ENCODE measurements at places on chromosomes 2 and 18.

DNA sequence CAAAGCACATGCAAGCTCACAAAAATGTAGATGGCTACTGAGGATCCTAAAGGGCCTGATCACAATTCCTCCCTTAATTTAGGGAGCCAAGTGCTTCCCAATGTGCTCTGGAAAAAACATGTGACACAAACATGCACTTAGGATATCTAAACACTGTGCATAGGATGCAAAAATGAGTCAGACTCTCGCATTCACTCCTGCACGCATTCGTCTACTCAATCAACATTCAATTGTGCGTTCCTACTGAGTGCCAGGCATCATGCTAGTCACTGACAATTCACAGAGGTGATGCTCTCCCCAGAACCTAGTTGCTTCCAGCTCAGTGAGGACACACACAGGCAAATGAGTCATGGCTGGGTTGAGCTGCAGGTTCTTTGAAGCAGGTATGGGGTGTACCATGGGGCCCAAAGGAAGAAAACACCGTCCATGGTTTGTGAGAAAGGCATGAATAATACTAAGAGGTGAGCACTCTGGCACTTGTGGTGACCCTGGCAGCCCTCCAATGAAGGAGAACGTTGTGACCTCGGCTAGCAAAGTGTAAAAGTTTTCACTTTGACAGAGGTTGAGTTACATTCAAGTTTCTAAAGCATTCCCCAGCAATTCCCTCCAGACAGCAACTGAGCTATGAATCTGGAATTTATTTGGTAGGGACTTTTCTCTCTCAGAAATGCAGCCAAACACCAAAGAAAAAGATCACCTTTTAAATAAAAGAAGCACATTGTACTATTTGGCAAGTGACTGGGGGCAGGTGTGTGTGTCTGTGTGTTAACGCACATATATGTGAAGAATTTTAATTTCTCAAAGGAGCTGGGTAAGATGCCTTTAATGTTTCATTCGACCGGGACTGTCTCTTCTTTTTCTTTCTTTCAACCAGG is 173.3 kb downstream of the ALPK2 start:
- no peak for DNase-seq

GRCh38 chr2:143939626-143940330 is 580.1 kb downstream of the ZEB2 start:
- no peak for DNase-seq

DNA sequence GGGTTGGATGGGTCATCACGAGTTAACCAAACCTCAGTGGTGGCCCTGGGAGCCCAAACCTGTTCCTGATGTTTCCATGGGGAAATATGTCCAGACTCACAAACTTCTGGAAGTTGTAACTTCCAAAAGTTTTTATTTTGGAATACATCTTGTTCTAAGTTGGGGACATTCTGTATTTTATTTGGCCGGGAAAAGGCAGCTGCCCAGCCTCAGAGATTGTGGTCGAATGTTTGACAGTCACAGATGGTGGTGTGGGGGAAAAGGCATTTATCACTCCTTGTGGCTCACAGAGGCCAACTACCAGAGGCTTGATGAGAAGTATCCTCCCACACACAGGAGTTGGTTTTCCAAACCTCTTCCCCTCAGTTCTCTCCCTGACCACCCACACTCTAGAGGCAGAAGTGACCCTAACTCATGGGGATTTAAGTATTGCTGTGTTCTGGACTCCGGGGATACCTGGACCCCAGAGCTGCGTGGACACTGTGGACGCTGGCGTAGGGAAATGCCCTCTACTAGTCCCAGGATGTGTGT is 124.7 kb upstream of the PPP1CB start:
- DNase-seq, result no peak

- no peak for DNase-seq
Measured at GRCh38 chr18:6401687-6402086, 13.0 kb downstream of the L3MBTL4 start.

- DNase-seq, result no peak
Measured at GRCh38 chr2:12421046-12421445, 295.7 kb upstream of the TRIB2 start.

DNA sequence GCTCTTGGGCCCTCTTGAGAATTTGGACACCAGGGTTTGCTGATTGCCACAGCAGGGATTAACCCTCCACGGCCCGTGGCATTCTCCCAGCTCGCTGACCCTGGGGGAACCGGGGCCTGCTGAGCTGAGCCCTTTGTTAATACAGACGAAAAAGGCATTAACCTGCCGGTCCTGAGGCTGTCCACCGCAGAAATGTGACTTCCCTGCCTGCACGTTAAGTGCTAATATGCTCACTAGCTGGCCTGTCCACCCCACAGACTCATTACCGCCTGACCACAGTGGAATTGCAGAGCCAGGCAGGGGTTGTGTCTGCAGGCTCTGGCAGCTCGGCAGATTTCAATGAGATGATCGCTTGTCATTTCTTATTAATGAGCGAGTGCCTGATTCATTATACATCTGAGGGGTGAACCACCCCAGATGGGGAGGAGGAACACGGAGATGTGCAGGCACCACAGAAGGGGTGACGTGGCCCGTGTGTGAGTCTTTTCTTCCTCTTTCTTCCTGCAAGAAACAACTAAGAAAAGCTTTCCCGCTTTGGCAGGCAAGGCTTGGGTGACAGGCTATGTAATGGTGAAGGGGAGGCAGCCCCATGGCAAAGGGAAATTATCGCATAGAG is 126.0 kb downstream of the GLI2 start:
- DNase-seq, result no peak

DNA sequence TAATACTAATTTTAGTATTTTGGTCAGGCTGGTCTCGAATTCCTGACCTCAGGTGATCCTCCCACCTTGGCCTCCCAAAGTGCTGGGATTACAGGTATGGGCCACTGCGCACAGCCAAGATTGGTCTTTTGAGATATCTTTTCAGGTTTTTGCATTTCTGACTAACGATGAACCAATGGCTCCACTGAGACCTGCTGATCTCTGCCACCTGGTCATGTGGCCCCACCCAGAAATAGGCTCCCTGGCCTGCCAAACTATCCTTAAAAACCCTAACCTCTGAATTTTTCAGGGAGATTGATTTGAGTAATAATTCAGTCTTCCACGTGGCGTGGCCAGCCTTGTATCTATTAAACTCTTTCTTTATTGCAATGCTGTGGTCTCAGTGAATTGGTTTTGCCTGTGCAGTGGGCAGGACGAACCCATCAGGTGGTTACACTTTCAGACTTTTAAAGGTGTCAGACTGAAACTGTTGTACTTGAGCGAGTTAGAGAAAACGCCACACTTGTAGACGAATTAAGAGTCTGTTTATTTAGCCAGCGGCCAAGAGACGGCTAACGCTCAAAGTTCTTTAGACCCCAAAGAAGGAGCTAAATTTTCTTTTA is 85.8 kb upstream of the MSH6 start:
- no peak for DNase-seq

DNA sequence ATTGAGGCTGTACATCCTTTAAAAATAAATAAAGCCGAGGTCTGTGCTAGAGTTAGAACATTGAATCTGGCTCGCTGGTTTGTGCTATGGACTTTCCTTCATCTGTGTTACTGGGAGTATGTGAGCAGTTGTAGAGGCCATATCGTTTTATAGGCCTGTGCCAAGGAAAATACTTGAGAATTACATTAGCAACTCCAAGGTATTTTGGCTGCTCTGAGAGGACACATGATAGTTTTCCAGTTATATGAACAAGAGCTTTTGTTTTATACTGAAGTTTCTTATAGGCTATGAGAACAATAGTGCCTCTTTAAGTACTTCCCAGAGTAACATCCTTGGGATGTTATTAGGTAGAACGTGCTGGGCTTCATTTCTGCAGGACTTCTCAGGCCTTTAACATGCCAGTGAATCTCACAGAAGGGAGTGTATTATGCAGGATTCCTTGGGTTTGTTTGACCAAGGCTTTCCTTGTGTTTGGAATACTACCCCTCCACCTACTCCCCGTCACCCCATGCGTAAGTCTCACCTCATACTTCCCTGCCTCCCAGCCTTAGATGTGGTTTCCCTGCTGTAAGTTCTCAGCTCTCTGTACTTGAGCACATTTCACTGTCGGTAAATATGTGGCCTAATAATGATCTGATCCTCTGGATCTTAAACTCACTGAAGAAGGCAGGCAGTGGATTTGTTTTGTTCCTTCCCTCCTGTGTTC is 21.0 kb downstream of the TCF7L1 start:
- DNase-seq, result no peak

DNA sequence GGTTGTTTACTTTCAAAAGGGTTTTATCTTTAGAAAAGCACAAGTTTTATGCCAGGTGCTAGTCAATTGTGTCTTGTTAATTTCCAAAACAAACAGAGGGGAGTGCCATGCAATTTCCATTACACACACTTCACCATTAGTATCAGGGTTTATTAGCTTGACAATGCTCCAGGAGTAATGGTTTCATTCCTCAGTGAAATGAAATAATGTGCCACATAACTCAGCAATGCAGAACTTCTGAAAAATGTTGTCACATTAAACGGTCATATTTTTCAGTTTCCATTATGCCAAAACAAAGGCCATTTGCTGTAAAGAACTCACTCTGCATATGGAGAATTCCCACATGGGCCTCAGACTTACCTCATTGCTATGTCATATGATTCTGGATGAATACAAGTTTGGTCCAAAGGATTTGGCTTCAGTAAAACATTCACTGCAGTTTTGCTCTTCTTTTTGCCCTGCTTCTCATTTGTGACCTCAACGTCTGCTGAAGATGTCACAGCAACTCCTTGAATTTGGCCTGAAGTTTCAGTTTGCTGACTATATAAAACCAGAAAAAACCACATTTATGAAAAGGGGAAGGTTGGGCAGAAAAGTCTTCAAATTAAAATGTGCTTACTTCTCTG is 198.2 kb downstream of the SRBD1 start:
- DNase-seq, result peak; percentile 37

DNA sequence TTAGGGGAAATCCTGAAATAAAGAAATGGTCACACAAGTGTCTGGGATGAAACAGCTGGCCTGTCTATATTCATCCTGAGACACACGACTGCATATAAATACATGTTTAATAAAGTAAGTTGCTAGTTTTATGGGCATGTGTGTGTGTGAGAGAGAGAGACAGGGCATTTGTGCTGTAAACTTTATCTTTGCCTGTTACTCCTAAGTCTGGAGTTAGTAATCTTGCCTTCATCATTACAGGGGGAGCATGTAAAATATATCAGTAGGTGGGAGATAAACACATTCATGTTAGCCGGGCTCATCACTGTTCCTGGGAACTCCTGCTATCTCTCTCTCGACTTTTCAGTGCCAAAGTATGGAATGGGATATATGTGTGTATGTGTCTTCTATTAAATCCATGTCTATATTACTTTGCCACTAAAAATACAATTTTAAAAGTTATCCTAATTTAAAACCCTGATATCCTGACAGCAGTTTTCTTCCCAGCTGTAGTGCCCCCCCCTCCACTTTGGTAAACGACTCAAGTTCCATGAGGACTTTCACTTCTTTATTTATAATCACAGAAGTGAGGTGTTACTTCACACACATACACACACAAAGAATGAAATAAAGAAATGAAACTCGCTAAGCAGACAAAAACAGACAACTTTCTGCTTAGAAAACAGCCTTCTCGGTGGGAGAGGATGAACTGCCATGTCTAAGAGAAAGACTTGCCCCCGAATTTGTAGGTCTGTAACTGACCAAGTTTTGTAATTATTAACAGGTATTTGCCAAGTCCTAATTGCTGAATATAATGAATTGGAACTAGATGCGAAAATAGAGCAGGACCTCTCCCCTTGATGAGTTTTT is 947 bp downstream of the ZEB2 start:
- DNase-seq, result no peak

GRCh38 chr2:237229905-237230304 is 144.2 kb downstream of the COPS8 start:
- no peak for DNase-seq

GRCh38 chr2:88638743-88639142 is 11.5 kb upstream of the EIF2AK3 start:
- DNase-seq, result no peak

DNA sequence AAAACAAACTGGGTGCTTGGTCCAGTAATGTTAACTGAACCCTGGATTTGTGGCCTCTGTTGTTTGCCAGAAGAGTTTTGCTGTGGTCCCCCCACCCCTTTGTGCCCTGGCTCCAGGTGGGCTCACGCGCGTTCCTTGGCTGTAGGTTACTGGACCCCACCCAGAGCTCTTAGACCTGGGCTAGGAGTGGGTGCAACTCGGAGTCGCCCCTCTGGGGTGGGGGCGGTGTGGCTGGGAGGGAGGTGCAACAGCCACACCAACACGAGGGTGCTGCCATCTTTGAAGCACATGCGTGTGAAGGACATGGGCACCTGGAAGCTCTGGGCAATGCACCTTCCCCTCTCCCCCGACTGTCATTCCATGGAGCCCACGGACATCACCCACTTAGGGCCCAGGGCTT is 92.7 kb downstream of the USP40 start:
- DNase-seq, result no peak

DNA sequence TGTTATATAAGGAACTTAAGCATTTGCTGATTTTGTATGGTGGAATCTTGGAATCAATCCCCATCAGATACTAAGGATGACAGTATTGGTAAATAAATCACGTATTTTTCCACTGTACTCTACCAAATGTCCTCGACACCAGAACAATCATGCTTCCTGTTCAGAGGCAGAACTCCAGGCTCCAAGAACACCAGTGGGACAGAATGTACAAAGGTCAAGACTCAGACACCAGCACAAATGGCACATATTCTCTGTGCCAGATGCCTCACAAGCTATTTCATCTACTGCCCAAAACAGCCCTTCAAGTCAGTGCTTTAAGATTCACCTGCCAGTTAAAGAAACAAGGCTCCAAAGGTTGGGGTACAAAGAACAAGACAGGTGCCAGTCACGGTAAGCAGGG is 420.5 kb downstream of the STK39 start:
- DNase-seq, result no peak

DNA sequence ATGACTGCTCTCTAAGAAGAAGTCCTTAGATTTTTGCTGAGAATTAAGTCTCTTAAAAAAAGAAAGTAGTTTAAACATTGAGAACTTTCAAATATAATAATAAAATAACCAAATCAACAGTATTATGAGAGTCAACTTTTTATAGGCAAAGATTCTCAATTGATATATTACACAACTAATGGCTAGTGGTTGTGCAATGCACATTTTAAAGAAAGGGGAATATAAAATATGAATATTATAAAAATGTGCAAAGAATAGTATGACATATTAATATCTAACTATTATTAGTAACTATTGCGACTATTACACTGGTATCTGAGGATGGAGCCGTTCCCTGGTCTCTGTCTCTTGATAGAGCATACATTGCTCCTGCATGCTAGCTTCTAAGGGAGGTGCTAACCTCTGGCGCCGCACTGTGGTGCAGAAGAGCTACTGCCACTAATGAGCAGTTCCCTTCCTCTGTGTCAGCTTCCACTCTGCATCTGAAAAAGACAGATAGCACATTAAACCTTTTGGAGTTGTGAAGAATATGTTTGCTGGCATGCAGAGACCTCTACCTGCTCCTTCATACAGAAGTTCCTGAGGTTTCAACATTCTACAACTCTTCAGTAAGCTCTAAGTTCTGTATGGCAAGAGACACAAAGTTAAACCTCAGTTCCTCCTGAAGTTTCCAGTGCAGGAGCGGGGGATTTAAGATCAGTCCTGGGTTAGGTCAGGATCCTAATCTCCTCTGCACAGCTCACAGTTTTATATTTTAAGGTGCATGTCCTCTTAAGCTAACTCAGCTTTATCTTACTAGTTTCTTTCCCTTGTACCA is 3.5 kb upstream of the SLC9A2 start:
- DNase-seq, result peak; percentile 37

GRCh38 chr2:105604938-105605337 is 139.8 kb upstream of the NCK2 start:
- no peak for DNase-seq

- DNase-seq, result no peak
Measured at GRCh38 chr2:9745153-9745899, 97.9 kb upstream of the TAF1B start.
